Activated CD8-positive, alpha-beta T cell treated with anti-CD3 and anti-CD28 coated beads for 36 hours (primary cell): ENCODE measurements at places on chromosomes 5 and 9. TPM values are rescaled to one million over a fixed set of nuclear protein-coding genes. Genes with fewer than 3 reads are reported as not detected.

Gene MEIKIN
- not detected for total RNA-seq

Gene FBXL7
- total RNA-seq = not detected

DNA sequence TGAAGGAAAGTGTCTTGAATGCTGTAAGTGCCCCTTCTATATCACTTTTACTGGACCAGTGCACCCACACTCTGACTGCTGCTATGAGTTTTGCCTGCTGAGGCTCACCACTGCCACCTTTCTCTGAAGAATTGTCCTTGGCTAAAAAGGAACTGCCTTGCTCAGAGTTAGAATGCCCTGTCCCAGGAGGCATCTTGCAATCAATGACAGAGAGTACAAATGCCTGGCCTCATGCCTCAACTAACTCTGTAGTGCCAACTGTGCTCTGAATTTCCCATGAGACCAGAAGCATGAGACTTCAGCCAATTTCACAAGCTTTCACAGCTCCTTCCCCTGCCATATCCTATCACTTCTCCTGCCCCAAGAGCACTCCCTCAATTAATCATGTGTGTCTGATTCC, 569.7 kb downstream of the ZNF608 start:
- no peak overlapping the region for H3K4me3 ChIP-seq
- no peak overlapping the region for H3K27ac ChIP-seq
- DNase-seq = no peak
- H3K27me3 ChIP-seq = no peaks in the 10 kb centered on the region

Gene TAF11L10
- total RNA-seq = not detected

DNA sequence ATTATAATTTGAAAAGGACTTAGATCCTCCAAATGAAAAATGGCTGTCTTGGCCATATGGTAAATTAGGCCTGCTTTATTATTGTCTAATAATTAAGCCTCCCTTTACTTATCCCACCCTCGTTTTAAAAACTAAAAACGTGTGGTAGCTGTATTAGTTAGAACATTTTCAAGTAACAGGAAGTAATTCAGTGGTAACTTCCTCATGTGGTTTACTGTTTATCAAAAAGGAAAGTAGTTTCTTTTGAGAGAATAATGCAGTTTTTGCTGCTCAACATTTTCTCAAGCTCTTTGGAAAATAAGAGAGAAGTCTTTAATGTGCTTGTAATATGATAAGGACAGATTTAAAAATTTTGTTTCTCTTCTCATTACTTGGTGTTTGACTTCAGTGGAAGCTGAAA, 26.0 kb downstream of the ZCCHC7 start:
- peaks cover 38% of the 10 kb centered on the region for H3K4me1 ChIP-seq
- DNase-seq = no peak
- peak overlapping the region; percentile 46 for H3K4me3 ChIP-seq
- H3K27me3 ChIP-seq = no peaks in the 10 kb centered on the region
- peak overlapping the region; percentile 90 for H3K27ac ChIP-seq

DNA sequence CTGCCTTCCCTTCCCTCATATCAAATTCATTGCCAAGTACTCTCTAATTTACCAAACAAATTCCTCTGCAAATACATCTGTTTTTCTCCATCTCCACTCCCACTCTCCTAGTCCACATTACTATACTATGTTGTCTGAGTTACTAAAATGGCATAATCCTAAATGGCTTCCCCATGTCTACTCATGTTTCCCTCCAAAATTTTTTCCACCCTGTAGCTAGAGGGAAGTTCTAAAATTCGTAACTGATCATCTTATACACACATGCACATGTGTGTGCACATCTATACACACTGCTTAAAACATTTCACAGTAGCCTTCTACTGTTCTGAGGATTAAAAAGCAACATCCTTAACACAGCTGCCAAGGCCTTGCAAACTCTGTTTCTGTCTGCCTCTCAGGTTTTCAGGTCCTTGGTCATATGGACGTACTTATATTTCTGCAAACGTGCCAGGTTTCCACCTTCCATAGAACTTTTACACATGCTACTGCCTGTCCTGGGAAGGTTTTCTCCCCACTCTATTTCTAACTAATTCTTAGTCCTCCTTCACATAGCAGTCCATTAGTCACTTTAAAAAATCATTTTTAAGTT, 140.6 kb downstream of the LURAP1L start:
- H3K27ac ChIP-seq = no peak overlapping the region
- no peaks in the 10 kb centered on the region for H3K27me3 ChIP-seq
- no peak for DNase-seq
- no peaks in the 10 kb centered on the region for H3K36me3 ChIP-seq
